ENCODE measurements at places on chromosomes 5 and 9.

DNA sequence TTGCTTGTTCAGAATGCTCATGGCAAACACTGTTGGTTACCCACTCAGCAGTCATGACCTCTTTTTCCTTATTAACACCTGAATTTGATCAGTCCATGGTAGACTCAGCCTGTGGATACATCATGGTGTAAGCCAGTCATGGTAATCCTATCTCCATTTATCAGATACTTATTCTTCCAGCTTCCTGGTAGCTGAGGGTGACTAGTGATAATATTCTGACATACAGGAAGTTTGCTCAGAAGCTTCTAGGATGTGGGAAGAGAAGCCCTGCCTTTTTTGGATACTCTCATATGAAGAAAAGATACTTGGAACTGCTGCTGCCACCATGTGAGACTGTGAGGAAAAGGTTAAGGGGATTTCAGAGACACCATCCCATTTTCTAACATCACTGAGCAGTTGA is 7.3 kb downstream of the GDA start:
- DNase-seq, result peak; percentile 9

- DNase-seq, result peak; percentile 18
Measured at GRCh38 chr5:79512049-79512448, 1.9 kb downstream of the HOMER1 start.

DNA sequence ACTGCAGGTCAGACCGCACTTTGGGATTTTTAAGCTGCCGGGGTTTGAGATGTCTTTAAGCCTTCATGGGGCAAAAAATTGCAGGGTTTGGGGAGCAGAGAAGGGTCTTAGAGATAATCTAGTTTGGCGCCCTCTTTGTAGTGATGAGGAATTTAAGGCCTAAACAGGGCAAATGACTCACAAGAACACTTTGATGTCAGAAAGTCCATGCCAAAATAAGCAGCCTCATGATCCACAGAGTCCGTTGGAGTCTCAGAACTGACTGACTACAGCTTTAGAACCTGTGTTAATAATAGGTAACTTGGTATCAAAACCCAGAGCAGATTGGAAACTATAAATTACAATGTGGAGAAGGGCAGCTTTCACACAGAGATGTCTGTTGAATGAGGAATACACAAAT is 35.9 kb upstream of the PTGS1 start:
- no peak for DNase-seq

DNA sequence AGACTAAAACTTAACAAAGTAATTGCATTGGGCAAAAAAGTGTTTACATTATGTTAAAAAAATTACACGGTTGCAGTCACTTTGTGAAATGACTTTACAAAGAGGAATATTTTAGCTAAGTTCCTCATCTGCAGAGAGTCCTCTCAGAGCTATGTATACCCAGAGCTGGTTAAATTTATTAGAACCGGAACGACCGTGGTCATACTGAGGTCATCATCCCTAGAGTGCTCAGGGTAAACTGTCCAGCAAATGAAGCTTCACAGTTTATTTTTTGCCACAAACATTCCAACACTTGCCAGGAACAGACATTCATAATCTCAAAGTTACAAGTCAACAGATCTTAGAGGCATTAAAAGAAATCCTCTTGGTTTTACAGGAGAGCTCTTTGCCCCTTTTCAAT is 897 bp downstream of the ROPN1L start:
- peak; percentile 71 for DNase-seq

DNA sequence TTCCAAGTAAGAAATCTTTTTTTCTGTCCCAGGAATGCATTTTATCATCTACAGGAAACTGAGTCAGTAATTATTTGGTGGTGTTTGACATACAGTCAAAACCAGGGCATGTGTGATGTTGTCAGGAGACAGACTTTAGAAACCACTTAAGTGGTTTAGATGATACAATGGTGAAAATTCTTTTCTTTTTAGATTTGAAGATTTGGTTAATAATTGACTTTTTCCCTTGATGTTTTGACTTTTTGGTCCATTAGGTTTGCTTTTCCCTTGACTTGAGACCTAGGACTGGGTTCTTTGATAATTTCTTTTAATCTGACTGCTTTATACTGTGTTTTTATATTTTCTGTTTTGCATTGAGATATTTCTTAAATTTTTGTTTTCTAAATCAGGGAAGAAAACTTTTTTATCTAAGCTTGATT is 85.2 kb downstream of the RASGRF2 start:
- DNase-seq, result no peak

DNA sequence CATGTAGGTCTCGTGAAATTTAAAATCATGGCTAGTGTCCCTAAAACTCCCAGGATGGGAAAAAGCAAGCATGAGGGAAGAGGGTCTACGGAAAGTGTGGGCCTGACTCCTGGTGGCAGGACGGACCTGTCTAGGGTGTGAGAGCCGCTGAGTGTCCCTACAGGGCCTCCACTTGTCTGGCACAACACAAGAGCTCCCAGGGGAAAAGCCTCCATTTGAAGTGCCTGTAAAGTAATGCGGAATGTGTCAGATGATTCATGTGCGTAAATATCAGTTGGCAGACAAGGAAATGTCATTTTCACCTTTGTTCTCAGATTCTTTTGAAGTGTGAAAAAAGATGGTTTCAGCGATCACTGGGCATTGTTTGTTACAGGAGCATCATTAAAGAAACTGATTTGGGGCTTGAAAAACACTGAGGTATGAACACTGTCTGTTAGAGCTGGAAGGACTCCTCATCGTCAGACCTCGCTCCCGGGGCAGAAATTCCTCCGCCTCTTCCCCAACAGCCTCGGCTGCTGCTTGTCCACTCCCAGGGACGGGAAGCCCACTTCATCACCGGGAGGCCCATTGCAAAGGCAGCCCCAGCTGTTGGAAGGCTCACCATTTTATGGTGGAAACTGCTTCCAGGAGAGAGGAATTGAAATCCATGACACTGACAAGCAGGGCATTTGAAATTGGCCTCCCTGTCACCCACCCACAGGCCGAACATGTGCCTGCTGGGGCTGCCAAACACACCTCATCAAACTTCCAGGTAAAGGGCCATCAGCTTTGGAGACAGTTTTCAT is 240.8 kb downstream of the FSTL4 start:
- DNase-seq, result no peak

DNA sequence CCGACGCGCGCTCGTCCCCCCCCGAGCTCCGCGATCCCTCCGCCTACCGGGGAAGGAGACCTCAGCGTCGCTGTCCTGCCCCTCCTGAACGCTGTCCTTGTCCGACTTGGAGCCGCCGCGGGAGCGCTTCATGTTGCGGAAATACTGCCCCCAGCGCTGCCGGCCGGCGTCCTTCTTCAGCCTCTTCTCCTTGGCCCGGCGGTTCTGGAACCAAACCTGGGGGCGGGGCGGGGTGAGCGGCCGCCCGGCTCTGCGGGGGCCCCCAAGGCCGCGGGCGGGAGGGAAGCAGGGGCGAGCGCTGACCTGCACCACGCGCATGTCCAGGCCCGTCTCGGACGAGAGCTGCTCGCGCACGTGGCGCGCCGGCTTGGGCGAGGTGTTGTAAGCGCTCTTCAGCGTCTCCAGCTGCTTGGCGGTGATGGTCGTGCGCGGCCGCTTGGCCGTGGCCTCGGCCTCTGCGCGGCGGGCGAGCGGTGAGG is 6.3 kb downstream of the LHX3 start:
- DNase-seq, result no peak

DNA sequence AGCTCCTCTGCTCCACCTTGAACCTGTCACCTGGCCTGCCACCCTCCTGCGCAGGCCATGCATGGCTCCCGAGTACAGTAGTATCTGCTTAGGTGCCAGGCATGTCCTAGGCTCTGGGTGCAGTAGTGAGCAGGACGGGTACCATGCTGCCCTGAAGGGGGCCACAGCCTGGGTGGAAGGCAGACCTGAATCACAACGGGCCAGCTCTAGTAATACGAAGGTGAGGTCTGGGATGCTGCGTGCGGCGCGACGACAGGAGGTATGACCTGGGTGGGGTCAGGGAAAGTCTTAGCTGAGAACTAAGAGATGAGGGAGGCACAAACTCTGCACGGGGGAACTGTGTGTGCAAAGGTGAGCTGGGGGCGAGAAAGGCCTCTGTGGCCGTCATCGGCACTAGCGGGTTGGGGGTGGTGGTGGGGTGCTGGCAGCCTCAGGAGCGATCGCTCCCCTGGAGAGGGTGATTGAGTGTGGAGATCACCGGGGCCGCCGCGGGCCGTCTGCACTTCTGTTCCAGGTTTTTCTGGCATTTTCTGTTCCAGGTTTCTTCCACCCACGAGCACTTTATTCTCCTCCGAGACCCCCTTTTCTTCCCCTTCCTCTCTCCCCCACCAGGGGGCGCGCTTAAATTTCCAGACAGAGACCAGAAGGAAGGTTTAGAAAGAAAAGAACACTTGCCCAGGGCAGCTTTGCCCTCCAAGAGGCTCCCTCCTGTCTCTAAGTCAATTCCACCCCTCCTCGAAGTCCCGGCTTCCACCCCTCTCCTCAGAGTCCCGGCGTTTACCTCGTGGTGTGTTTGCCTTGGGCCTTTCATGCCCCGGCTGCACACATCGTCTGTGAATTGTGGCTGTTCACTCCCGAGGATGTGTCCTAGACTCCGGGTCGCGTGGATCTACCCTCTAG is 15.1 kb downstream of the PDLIM4 start:
- no peak for DNase-seq

DNA sequence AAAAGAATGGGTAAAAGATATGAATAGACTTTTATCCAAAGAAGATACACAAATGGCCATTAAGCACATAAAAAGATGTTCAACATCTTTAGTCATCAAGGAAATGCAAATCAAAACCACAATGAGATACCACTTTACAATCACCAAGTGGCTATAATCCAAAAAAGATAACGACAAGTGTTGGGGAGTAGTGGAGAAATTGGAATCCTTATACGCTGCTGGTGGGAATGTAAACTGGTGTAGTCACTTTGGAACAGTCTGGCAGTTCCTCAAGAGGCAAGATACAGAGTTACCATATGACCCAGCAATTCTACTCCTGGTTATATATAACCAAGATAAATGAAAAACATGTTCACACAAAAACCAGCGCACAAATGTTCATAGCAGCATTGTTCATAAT is 234.9 kb downstream of the SPATA31D1 start:
- DNase-seq, result no peak

GRCh38 chr9:127455324-127455992 is 4.1 kb downstream of the LRSAM1 start:
- peak; percentile 74 for DNase-seq

GRCh38 chr5:104048231-104048630 is 485.6 kb upstream of the NUDT12 start:
- DNase-seq, result no peak

DNA sequence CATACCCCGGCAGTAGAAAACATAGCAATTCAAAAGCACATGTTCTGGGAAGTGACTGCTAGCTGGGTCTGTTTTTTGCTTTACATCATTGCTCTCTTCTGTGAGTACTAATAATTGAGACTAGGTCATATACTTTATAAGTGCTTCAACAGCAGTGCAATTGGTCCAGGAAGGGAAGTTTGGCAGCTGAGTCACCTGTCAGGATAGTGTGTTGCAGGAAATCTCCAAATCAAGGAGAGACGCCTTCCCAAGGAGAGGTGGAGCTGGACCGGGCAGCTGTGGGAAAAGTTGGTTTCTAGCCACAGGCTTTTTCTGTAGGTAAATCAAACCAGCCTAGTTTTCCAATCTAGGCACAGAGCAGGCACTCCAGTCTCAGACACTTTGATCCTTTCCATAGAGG is 330.1 kb downstream of the ENC1 start:
- no peak for DNase-seq

- no peak for DNase-seq
Measured at GRCh38 chr5:39396843-39397242, 27.9 kb downstream of the DAB2 start.

DNA sequence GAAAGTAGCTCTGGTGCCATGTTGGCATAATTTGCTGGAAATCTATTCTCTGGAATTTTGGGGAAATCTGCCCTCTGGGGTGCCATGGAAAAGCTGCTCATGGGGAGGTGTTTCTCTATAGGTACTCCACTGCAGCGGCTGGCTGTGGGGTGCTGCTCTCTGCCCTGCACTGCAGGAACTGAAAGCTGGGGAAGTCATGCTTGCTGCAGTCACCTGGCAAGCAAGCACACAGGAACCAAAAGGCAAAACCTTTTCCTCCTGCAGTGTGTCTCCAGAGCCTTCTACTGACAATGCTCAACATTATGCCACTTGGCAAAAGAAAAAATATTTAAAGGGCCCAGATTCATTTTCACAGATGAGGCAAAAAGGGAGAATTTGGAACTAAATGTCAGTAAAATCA is 25.8 kb upstream of the CARNMT1 start:
- DNase-seq, result no peak

GRCh38 chr5:155116456-155117251 is 103.1 kb downstream of the KIF4B start:
- no peak for DNase-seq

GRCh38 chr9:110015759-110016158 is 192.2 kb downstream of the C9orf152 start:
- DNase-seq, result no peak

DNA sequence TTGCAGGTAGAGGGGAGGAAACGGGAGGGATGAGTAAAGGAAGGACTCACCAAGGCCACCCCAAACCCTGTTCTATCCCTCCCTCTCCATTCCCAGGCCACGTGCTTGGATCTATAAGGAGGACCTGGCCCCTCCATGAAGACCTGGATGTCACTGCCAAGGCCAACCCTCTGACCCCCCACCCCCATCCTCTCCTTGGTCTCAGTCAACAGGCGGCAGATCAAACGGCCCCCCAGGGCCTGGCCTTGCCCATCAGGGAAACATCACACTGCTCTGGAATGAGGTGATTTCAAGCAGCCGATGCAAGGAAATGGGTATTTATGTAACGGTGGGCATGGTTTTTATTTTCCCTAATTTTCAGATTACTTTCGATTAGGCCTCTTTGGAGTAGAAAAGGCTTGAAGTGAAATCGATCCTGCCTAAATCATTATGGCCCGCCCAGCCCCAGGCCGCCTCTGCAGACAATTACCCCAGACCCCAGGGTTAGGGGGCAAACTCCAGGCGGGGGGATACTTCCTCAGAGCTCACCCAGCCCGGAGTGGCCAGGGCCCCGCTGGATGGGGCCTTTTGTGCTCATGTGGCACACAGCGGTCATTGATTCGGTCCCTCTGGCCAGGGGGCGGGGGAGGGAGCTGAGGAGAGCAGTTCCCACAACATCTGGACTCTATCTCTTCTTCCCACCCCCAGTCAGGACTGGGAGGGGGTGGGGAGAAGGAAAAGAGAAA is 125.3 kb downstream of the PHF2 start:
- no peak for DNase-seq

- DNase-seq, result no peak
Measured at GRCh38 chr5:142115937-142116614, 7.5 kb downstream of the NDFIP1 start.

DNA sequence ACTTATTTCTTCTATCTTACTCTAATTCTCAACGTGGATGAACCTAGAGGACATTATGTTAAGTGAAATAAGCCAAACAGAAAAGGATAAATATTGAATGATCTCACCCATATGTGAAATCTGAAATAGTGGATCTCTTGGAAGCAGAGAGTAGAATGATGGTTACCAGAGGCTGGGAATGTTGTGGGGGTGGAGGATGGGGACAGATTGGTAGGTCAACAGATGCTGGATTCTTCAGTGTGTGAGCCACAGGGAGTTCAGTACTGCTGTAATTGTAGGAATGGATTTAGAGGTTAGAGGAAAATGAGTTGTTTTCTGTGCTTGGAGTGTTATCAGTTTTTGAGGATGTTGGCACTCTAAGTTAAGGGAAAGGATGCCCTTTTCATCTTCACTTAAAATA is 190.6 kb downstream of the FBXL7 start:
- DNase-seq, result no peak

All from inflammatory macrophage treated with lipopolysaccharide for 1 hour (primary cell).